Type B pancreatic cell (in vitro differentiated cells): ENCODE measurements at places on chromosomes 3 and 15. TPM values are rescaled to one million over a fixed set of nuclear protein-coding genes. Genes with fewer than 3 reads are reported as not detected.

GATA2 gene
- 14.1 and 23.9 TPM in 2 replicates for total RNA-seq

DNA sequence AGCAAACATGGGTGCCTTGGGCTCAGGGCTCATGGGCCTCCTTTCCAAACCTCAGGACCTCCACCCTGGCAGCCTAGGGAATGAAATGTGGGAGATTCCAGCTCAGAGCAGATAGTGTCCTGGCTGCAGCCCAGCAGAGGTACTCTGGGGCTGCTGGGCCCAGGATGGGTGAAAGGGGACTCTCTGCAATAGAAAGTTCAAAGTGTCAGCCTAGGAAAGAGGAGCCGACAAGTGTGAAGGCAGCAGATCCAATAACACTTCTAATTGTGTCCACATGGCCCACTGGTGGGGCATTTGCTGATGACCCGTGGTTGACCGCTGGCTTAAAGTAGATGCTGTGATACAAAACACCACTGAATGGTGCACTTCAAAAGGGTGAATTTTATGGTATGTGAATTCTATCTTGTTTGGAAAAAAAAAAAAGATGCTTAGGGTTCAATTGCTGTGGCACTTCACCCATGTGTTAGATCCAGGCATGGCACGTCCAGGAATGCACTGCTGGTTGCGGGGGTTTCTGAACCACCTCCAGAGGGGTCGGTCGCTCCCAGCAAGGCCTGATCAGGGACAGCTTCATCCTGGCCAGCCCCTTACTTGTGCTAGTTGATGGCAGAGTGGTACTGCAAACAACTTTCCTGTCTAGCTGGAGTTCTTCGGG lies 20.9 kb downstream of the AMOTL2 start:
- DNase-seq: no peak

XCR1 gene
- 3.6 and 13.9 TPM in 2 replicates for total RNA-seq

SLCO3A1 gene
- 30.9 and 104 TPM in 2 replicates for total RNA-seq

DNA sequence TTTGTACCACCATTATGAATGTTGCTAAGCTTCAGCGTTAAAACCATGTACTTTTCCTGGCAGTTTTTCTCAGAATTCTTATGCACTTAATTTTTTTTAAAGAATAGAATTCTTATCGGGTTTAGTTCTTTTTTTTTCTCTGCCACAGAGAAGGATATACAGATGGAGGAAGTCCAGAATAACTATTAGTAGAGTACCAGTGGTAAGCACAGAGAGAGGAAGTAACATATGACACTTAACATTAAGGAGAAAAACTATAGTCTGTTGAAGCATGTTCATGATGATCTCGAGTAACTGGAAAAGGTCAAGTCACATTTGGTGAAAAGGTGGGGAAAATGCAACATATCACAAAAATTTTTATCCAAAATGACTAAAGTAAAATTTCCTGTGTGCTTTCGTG lies 68.9 kb downstream of the RNF13 start:
- DNase-seq: no peak

TM4SF4 gene
- 18.1 and 97.1 TPM in 2 replicates for total RNA-seq

ACOX2 gene
- total RNA-seq: 5.6 and 6.9 TPM in 2 replicates

ITPKA gene
- total RNA-seq: 1.5 and 1.9 TPM in 2 replicates

- no peak for DNase-seq
These were observed 9.2 kb downstream of the SHQ1 start for GRCh38 chr3:72839057-72839456.

- DNase-seq: no peak
These were observed 57.6 kb downstream of the RAB11A start for GRCh38 chr15:65926899-65927298.

GOLGA8S gene
- total RNA-seq: 0.19 TPM in 1 of 2 replicates, not detected in the other

GRCh38 chr3:1348547-1348946 lies 255.7 kb downstream of the CNTN6 start:
- DNase-seq: no peak

QTRT2 gene
- total RNA-seq: 35.0 and 36.6 TPM in 2 replicates

DNA sequence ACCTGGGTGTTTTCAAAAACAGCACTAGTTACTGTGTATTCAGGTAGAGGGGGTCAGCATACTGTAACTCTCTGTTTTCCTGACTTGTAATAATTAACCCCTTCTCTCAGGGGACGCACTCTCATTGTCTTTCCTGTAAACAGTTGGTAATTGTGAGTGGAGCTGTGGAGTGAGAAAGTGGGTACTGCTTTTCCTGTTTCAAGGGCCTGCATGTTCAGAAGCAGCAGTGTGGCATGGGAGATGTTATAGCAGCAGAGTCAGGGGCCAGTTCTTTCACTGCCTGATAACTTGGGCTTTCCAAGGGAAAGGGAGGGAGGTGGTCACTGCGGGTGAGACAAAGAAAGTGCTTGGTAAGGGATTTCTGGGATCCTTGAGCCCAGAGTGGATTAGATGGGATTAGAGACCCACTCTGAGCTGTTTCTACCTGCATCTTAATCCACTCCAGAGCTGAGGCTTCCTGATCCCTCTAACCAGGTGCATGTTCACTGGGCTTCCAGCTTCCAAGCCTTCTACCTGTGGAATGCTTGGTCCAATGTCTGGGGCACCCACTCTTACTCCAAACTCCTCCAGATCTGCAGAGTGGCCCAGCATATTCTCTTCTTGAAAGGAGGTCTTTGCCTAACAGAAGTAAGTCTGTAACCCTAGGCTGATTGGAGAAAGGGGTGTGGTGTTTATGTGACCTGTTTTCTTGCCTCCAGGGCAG lies 105.2 kb downstream of the RPLP1 start:
- DNase-seq: no peak
